Retinal pigment epithelial cell (primary cell): ENCODE measurements at places on chromosomes 3 and 15.

GRCh38 chr15:77554306-77555080 lies 78.2 kb downstream of the LINGO1 start:
- DNase-seq, result no peak

GRCh38 chr3:120300971-120301370 lies 15.9 kb upstream of the GPR156 start:
- no peak for DNase-seq

GRCh38 chr3:153767601-153768560 lies 353.3 kb upstream of the ARHGEF26 start:
- DNase-seq, result no peak

DNA sequence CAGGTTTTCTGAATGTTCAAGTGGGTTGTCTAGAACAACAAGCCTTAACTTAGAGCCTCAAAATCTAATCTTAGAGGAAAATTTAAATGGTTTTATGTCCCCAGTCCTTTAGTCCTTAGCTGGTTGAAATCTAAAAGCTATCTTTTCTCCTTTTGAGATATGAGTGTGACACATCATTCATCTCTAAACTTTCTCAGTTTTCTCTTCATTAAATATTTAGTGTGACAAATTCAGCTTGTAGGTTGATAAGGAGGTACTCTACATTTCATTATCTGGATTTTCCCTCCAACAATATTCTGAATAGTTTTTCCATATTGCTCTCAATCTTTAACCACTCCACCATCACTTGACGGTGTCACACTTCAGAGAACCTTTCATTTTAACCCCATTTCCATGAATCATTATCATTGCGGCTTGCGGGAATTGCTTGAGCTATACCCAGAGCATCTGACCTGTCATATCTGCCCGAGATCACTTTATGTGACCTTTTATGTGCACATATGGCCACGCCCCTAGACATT lies 16.1 kb upstream of the ATP8B4 start:
- DNase-seq, result no peak

GRCh38 chr3:111709645-111710044 lies 114.5 kb upstream of the ZBED2 start:
- DNase-seq, result no peak
